NCI-H510A (cell line): ENCODE measurements at places on chromosomes 7 and 10.
A peak's percentile ranks its signal among the peaks of the same experiment; 100 is the strongest.

DNA sequence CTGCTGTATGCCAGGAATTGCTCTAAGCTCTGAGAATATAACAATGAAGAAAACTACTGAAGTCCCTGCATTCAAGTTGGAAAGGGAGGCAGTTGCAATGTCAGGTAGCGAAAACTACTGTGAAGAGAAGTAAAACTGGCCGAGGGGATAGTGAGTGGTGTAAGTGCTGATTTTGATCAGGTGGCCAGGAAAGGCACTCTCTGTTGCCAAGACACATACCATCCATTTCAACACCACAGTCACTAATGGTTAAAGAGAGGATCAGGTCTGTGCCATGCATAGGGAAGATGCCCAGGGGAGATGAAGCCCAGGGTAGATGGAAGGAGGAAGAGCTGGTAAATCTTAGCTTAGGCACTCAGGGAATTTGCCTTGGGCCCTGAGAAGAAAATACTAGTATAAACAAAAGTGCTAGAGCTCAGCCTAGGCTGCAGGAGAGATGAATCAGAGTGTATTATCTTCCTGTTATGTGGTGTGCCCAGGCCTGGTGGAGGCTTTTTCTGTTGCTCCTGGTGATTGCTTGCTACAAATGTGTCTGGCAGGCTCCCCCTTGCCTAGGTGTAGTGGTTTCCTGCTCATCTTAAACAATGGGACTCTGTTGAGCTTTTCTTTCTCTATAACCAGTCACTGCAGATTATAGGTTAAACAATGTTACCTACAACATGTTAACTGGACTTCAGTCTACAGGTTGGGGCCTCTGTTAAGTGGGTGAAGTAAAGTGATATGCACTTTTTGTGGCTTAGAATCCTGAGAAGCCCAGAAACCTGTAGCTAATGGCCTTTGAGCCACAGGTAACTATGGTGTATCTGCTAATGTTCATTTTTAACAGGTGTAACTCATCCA is 125.5 kb downstream of the LRRC4 start:
- no peak for DNase-seq

DNA sequence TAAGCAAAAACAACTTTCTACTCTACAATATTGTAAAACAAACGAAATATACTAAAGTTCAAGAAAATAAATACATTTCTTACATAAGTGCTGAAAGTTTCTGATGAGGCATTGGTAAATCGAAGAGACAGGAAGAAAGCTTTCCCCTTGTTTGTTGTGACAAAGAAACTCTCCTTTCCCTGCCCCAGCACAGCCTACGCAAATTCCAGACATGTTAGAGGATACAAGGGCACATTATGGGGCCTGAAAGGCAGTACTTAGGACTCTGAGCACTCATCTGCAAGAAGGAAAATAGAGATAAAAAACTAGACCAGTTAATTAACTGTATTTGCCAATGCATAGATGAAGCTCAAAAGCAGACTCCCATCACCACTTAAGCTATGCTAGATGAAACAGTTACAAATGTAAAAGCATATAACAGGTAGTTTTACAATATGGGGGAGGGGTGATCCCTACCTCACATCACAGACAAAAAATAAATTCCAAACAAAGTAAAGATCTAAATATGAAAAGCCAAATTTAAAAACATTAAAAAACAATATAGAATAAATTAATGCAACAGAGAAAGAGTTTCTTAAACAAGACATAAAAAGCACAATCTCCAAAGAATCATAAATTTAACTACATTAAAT is 21.8 kb downstream of the ARHGAP19 start:
- no peak for DNase-seq

DNA sequence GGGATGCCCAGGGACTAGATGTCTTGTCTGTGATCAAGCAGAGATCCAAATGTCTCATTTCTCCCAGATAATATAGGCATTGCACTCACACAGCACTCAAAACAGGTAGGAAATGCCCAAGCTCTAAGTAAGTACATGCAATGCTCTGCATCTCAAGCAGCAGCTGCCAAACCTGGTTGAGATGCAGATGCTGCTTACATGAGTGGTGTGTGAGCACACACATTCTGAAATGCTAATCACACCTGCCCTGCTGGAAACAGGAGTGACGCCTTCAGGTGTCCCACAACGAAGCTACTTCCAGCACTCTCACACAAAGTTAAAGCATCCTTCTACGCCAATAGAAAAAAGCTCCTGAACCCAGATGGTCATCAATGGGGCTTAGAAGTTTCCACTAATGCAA is 132.9 kb downstream of the CALN1 start:
- no peak for DNase-seq

DNA sequence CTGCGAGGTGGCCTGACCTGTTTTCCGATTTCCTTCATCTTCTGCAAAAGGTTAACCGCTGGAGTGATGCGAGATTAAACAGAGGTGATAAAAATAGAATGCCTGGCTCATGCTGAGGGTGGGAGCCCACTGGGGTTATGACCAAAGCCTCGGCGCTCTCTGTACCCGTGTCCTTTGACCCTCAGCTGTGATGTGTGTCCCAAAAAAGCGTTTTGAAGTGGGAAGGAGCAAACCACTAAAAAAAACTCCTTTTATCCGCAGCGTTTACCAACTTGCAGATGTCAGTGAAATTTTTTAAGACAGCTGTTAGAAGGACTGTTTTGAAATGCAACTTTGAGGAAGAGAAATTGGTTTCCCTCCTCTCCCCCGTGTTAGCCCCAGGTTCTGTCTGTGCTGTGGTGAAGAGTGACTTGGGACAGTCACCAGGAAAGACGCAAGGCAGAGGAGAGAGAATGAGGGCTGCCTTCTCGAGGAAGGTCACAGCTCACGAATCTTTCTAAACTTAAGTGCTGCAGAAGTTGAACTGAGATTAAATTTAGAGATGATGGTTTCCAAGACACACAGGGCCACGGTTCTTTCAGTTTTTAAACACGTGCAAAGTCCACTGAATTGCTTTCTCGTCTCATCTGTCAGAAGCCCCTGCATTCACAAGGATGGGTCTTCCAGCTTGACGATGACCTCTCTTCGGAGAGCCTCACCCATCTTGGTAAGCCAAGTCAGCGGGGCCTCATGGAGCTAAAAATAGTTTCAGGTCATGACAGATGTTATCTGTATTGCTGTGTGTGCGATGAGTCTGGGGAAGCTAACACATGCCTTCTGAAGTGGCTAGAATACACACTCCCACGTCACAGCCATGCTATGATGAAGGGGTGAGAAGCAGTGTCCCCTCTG is 27.6 kb downstream of the AMZ1 start:
- no peak for DNase-seq

DNA sequence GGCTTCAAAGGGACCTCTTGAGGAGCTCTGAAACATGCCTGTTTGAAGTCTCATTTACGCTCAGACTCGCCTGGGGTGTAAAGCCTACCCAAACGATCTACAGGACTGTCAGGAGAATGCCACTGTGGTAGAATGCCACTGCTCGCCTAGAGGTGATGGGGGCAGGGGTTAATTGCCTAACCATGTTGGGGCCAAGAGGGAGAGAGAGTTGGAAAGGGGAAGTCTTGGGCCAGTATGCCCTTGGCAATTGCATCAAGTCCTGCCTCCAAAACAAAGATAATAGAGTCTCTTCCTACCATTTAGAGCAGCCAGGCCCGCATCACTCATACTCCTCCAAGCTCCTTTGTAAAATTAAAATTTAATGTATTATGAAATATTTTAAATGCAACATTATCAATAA is 25.2 kb downstream of the CDK1 start:
- DNase-seq, result no peak

DNA sequence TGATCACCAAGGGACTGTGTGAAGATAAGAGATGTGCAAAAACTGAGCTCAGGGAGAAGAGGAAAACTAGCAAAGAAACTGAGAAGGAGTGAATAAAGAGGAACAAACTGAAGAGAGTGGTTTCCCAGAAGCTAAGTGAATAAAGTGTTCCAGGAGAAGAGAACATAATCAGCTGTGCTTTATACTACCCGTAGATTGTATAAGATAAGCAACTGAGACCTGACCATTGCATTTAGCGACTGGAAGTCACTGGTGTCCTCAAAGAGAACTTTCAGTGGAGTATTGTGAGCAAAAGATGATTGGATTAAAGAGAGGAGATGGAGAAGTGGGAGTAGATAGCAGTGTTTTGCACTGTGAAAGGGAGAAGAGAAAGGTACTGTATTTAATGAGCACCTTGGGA is 14.6 kb downstream of the PHTF2 start:
- DNase-seq, result no peak

DNA sequence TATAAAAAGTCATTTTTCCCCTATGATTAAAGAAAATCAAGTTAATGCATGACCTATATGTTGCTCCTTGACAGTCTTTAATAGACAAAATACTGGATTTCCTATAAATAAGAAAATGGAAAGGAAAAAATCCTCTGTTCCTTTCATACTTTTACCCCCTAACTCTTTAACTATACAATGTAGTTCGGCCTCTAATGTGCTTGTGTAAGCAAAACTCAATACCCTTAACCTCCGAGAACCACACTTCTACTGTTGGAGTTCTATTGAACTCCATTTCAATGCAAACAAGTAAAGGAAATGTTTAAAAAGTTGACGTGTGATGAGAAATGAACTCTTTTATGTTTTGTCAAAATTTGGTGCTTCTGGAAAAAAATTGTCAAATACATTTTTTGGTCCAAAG is 36.0 kb downstream of the HDAC9 start:
- no peak for DNase-seq

DNA sequence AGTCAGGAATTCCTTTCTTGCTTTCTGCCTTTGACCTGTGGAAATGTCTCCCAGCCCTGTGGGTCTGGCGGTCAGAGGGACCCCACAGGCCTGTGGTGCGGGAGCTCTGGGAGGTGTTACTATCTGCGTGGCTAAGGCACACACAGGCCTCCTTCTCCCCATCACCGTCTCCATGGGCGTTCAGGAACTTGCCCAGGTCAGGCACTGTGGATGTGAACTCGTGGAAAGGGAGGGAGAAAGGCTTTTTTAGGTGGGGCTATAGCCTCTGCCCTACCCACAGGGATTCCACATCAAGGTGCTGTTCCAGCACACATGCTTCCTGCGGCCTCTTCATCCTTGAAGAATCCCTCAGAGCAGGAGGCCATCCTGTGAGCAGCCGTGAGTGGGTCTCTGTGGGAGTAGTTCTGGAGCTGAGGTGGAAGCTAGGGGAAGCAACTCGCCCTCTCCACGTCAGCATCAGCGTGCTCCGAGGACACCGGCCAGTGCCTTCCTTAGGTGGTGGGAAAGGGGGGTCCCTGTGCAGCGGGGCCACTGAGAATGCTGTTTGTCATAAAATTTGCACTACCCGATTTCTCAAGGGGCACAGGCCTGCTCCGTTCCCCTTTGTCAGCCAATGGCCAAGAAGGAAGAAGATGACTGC is 7.5 kb upstream of the ATP6V0E2 start:
- DNase-seq, result no peak

GRCh38 chr10:128054163-128054970 is 71.9 kb downstream of the MKI67 start:
- DNase-seq, result no peak

DNA sequence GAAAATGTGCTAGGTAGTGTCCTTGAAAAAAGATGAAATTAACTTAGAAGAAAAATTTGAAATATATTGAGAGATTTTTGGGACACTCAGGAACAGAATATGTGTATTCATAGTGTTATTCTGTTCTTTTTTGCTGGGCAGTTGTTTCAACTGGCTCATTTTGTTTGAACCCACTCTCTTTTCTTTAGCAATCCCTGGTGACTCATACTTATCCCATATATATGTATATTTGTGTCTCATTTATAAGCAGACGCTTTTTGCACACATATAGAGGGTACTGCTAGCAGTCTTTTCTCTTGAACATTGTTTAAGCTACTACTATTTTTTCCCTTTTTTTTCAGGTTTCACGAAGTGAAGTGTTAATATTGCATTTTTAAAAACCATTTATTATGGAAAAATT is 1.9 kb downstream of the EXOC6 start:
- no peak for DNase-seq

GRCh38 chr10:76946270-76946669 is 691.3 kb downstream of the KCNMA1 start:
- no peak for DNase-seq

GRCh38 chr10:31707093-31708039 is 221.3 kb downstream of the ARHGAP12 start:
- no peak for DNase-seq

GRCh38 chr10:115417585-115418265 is 324.6 kb downstream of the ATRNL1 start:
- DNase-seq, result no peak

GRCh38 chr7:141045126-141045841 is 28.6 kb upstream of the TMEM178B start:
- no peak for DNase-seq

GRCh38 chr10:46098386-46098785 is 52.3 kb upstream of the MSMB start:
- DNase-seq, result no peak

GRCh38 chr10:59942556-59942955 is 36.2 kb upstream of the CCDC6 start:
- no peak for DNase-seq

GRCh38 chr10:63866075-63866746 is 345.0 kb downstream of the REEP3 start:
- no peak for DNase-seq

DNA sequence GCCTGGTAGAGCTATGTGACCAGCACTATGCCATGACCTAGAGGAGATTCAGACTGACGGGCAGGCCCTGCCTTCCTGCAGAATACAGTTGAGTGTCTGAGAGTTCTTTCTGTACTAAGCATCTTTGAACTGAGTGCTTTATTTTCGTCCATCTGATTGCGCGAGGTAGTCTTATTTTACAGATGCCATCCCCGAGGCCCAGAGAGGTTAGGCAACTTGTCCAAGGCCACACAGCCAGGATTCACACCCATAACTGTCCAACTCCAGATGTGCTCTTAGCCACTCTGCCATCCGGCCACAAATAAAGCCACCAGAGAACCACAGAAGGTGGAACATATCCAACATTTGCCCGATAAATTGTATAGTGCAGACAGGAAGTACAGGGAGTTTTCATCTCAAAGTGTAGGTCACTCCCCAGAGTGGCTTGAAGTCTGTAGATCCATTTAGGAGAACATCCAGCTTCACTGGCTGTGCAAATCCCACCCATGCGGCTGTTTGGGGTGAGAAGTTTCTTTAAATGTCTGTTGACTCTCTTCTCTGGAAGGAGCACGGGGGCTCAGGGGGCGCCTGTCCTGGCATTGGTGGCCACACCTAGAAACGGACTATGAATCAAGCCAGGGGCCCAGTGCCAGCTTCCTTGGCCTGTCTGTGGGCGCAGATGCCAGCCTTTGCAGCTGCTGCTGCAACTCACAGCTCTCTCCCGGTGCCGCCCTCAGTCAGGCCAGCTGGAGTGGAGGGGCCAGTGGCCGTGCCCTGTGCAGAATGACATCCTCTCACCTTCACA is 11.1 kb downstream of the CHST3 start:
- no peak for DNase-seq

DNA sequence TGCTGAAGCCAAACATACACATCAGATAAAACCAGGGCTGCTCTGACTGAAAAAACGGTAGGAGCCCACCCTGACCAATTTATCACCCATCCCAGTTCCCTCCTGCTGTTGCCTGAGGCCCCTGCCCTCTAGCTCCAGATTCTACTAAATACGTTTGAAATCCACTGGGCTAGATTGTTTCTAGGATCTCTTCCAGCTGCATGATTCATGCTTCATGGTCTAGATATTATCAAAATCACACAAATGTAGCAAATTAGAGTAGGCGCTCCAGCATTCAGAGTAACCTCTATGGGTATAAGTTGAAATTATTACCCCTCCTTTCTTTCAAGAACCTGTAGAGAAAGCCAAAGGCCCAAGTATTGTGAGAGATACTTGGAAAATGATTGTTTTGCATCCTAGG is 151.2 kb upstream of the FAM13C start:
- no peak for DNase-seq

- DNase-seq, result no peak
Measured at GRCh38 chr7:104627516-104627915, 299.1 kb downstream of the LHFPL3 start.

- DNase-seq, result no peak
Measured at GRCh38 chr10:100907175-100907574, 5.6 kb upstream of the SLF2 start.

GRCh38 chr10:93071674-93072224 is 1.9 kb upstream of the CYP26A1 start:
- DNase-seq, result peak; percentile 22
